ENCODE measurements at places on chromosomes 13 and 19. TPM values are rescaled to one million over a fixed set of nuclear protein-coding genes. Genes with fewer than 3 reads are reported as not detected.

DNA sequence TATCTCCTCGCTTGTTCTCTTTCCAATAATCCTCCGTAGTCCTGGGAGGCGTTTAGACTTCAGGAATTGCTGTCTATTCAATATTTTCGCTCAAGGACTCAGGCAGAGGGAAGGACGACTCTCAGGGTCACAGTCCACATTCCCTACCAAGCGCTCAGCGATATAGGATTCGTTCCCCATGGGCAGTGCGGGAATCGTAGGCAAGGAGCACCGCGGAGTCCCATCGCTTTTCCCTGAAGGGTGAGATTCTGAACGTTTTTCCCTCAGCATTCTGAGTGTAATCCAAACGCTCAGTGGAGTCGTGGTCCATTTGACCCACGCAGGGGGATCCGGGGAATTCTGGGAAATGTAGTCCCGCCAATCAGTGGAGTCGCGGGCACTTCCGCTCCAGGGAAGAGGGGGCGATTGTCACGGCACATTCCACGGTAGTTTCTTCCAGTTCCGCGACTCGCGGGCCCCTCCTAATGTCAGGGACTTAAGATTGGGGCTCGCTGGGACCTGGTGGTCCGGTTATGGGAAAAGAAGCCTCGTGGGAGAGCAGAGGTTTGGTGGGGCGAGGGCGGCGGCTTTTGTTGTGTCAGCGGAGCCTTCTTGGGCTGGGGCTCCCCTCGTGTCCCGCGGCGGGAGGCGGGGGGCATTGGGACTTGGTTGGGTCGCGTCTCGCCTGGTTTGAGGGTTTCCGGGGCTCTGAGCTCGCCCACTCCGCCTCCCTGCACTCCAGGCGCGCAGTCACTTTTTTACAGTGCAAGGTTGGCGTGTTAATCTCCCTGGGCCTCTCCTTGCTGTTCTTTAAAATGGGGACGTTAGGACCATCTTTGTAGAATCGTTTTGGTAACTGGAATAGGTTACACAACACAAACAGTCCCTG lies at the start of gene ZNF234:
Gene ZNF234 (plus strand): TSS at position 364 of the 868 bp plus-strand sequence. CDS start 3,079 bp downstream, outside the sequence.
- DNase-seq: peak; percentile 90

- DNase-seq: no peak
Measured at GRCh38 chr13:52852444-52852843, 4.0 kb upstream of the PCDH8 start.

DNA sequence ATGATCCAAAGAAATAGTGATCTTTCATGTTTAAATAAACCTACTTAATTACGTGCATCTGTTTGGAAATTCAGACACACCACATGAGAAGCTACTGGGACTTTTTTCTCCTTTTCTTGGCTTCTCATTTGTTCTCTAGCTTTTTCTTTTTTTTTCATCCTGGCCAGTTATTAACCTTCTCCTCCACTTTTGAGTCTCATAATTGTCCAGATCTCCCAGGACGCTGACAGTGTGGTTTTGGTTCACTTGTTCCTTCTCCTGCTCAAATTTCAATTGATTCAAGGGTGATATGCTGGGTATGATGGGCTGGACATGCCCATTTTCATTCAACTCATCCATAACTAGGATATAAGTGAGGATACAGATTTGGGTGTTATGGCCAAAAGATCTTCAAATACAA lies 152.3 kb downstream of the TM9SF2 start:
- DNase-seq: no peak

PCDH9 gene
- 0.57 TPM for total RNA-seq

GRCh38 chr19:30017172-30017571 lies 75.1 kb downstream of the URI1 start:
- no peak for DNase-seq

DNA sequence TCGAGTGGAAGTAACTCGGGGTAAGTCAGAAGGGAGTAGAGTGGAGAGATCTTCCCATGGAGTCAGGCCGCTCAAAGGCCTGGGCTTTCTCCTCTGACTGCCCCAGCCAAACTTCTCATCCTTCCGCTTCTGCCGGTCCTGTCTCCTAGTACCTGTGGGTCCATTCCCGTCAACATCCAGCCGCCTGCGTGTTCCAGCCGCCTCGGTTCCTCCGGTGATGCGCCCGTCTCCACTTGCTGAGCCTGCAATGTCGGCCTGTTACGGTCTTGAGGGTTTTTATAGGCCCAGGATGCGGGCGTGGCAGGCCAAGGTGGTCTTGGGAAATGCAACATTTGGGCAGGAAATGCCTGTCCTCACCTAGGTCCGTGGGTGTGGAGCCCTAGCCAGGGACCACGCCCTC lies 38.3 kb downstream of the RASL11A start:
- DNase-seq: no peak

DNA sequence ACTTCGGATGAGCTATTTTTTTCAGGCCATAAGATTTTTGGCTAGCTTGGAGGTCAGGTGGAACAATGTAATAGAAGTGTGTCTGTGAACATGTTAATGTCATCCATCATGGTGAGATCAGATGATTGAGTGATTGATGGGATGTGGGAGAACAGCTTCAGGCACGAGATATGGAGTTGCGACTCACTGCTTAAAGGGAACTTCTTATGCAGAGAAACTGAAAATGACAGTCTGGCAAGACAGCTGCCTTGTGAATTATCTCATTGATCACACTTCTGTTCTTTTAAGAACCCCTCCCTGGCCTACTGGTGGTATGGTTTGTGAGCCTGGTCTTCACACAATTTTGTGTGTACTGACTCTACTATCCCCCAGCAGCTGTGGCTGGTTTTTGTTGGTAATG lies 96.0 kb downstream of the OLFM4 start:
- DNase-seq: no peak

ZNF829 gene
- total RNA-seq: 1.7 TPM

ATP4B gene
- not detected for total RNA-seq

DNA sequence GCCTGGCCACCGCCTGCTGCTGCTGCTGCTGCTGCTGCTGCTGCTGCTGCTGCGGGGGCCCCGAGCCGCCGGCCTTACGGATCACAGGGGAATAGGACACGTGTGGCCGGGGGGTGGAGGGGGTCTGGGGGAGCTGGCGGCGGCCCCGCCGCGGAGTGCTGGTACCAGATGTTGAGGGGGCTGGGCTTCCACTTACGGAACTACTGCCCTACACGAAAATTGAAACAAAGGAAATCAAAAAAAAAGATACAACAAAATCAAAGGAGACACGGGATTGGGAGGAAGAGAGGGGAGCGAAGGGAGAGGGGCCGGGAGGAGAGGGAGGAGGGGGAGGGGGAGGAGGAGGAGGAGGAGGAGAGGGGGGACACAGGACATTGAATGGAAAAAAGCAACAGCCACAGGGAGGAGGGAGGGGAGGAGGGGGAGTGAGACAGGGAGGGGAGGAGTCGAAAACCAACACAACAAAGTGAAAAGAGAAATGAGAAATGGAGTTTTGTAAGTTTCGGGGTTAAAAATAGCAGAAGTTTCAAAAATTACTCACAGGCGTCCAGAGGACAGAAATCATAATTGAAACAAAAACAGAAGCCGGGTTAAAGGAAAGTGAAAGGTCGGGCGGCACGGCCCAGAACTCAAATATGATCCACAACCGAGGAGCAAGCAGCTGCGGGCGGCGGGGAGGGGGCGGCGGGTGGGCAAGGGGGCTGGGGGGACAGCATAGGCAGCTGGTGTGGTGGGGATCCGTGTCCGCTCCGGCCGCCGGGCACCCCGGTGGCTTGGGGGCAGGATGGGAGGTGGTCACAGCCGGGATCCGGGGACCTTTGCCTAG lies 57.8 kb downstream of the IER2 start:
- peak; percentile 74 for DNase-seq

- DNase-seq: no peak
Measured at GRCh38 chr13:92994056-92994455, 232.6 kb upstream of the GPC6 start.

- DNase-seq: no peak
Measured at GRCh38 chr13:94079876-94080275, 399.6 kb downstream of the DCT start.

- no peak for DNase-seq
Measured at GRCh38 chr13:112111239-112111857, 44.4 kb downstream of the SOX1 start.

- DNase-seq: no peak
Measured at GRCh38 chr19:51531349-51532315, at the start of gene SIGLEC6. SIGLEC6 (minus strand) TSS chr19:51531670; CDS start chr19:51531648, 22 bp downstream.

DLEU7 gene
- total RNA-seq: not detected

DNA sequence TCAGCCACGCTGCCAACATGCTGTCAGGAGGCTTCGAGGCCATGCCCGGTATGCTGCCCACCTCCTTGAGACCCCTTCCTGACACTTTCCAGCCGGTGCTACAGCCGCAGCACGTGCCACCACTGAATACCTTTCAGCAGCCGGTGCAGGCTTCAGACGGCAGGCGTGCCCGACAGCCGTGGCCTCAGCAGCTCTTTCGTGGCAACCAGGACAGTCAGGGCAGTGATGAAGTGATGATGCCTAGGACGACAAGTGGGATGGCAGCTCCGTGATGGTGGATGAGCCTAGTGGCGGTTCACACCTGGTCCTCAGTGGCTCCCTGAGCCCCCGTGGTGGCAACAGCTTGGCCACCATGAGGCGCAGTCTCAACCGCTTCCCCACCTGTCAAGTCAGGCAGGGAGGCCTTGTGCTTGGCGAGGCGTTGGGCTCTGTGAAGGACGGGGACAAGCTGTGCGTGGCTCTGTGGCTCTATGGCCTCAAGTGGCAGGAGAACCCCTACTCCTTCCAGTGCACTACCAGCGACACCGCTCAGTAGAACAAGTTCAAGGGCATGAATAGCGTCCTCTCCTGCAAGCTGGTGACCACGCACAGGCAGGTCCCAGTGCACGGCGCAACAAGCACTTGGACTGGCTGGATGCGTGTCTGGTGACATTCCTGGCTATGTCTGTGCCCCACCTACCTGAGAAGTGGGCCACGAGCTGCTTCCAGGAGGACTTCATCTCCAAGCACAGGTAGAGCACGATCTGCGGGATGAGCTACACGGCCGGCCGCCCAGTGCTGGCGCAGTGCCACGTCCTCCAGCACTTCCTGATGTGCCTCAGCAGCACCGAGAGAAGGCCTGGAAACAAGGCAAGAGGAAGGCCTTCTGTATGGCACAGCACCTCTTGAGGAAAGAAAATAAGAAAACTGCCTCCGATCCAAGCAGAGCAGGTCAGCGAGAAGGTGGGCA lies 18.2 kb upstream of the ZNF14 start:
- DNase-seq: no peak

- DNase-seq: no peak
Measured at GRCh38 chr13:108425056-108425455, 155.5 kb downstream of the TNFSF13B start.

GRCh38 chr19:51783372-51783771 lies 11.6 kb upstream of the FPR3 start:
- no peak for DNase-seq

FGF22 gene
- not detected for total RNA-seq

DNA sequence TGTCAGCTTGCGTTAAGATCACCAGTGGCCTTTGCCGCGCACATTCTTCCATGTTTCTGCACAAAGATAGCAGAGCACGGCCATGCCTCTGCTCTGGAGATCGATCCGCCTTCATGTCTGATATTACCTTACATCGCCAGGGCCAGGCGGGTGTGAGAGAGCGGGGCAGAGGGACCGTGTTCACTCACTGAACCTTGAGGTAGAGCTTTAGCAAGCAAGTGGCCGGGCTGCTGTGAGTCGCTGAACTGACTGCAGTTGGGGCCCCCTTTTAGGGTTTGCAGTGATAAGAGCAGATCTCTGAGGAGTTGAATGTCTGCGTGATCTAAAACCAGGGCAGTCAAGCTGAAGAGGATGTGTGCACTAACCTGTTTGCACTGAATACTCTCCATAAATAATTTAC lies 275.4 kb upstream of the OBI1 start:
- DNase-seq: no peak

DNA sequence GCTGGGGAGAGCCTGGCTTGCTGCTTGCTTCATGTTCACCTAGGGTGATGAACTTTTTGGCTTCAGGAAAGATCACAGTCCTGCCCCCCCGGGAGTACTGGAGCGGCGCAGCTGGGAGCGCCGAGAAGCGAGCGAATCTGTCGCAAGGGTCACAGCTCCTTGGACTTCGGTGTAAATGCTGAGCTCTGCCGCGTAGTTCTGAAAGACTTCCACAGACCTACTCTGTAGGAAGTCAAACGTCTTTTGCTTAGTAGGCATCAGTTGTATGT lies 2.7 kb downstream of the ING1 start:
- peak; percentile 68 for DNase-seq

PGLYRP2 gene
- not detected for total RNA-seq

- DNase-seq: no peak
Measured at GRCh38 chr13:51518827-51519226, 65.4 kb upstream of the WDFY2 start.

GRCh38 chr13:73970421-73971055 lies 163.7 kb downstream of the KLF12 start:
- DNase-seq: no peak

- no peak for DNase-seq
Measured at GRCh38 chr13:113408562-113408961, 44.6 kb upstream of the GRTP1 start.

- DNase-seq: no peak
Measured at GRCh38 chr13:74115133-74115532, 19.1 kb downstream of the KLF12 start.

HIF3A gene
- total RNA-seq: 18.4 TPM

DNA sequence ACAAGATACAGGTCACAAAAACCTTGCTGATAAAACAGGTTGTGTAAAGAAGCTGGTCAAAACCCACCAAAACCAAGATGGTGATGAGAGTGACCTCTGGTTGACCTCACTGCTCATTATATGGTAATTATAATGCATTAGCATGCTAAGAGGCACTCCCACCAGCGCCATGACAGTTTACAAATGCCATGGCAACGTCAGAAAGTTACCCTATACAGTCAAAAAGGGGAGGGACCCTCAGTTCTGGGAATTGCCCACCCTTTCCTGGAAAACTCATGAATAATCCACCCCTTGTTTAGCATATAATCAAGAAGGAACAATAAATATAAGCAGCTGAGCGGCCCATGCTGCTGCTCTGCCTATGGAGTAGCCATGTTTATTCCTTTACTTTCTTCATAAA lies 434.1 kb downstream of the ZNF536 start:
- no peak for DNase-seq

DNA sequence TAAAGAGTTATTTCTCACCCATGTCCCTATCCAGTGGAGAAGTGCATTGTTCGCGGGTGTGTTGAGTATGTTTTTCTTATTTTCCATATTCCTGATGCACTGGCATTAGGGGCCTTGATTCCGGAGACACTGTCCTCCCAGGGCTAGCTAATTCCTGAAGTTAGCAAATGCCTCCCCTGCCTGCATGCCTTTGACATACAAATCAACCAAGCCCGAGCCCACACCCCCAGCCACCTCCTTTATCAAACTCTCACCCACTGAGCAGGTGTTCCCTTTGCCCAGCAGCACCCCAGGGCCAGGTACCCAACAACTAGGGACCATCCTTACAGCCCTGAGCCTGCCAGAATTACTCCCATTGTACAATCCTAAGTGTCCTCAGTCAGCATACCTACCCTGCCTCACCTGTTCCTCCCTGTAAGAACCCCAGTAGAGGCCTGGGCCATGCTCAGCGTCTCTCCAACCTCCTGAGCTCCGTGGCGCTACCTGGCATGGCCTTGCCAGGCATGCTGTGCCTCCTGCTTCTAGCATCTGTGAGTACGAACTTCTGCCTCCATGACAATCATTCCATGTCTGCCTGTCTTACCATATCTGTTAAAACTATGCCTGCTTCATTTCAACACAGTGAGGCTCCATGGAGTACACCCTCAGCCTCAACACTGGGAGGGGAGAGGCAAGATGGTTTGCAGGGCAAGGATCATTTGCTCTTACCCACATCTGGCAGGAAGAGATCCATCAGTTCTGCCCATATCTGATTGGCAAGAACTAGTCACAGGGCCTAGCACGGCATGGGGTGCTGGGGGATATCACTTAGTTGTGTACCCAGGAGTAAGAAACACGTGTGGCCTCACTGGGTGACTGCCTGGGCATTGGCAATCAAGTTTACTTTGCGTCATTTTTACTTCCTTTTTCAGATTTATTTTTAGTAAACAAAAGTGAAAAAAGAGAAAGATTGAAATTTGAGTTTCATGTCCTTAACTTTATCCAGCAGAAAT lies 203.9 kb downstream of the SHISA2 start:
- no peak for DNase-seq
